CD4-positive, alpha-beta memory T cell (primary cell): ENCODE measurements at places on chromosomes 16 and 17. TPM values are rescaled to one million over a fixed set of nuclear protein-coding genes. Genes with fewer than 3 reads are reported as not detected.

DNA sequence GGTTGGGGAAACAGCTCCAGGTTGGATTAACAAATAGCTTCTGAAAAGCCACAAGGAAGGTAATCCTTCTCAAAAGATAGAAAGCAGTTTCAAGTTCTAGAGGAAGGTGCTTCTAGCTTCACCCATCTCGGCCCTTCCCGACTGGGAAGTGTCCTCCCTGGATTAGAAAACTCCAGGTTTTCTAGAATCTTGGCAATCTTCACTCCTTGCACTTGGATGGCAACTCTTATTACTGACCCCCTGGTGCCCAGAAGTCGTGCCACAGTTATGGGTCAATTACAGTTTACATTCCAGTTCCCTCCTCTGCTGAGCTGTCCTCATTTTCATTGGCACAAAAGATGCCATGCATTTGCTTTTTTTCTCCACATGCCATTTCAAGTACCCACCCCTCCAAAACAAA is 65.6 kb downstream of the SMG6 start:
- no peak for DNase-seq

DNA sequence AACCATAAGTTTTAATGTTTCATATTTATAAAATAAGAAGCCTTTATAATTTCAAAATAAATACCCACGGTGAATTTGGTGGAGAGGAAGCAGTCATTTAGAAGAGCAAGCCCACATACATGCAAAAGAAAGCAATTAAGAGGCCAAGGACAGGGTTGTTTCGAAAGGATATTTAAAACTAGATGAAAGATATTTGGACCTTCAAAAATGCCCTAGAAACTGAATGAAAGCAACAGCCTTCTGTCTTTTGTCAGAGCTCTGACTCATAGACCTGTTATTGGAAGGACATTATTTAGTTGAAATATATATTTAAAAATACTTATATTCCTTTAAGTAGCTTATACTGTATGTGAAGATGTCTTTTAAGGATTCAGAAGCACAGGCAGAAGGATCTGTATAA is 8.6 kb upstream of the METTL9 start:
- no peak for DNase-seq

Gene TBC1D3G
- total RNA-seq = not detected

DNA sequence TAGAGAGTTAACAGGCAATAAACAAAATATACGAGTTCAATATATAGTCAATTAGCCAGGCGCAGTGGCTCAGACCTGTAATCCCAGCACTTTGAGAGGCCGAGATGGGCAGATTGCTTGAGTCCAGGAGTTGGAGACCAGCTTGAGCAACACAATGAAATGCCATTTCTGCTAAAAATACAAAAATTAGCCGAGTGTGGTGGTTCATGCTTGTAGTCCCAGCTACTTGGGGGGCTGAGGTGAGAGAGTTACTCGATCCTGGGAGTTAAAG is 69.8 kb upstream of the TOB1 start:
- DNase-seq = no peak

GRCh38 chr16:629833-630248 is 944 bp upstream of the WFIKKN1 start:
- DNase-seq = no peak

DNA sequence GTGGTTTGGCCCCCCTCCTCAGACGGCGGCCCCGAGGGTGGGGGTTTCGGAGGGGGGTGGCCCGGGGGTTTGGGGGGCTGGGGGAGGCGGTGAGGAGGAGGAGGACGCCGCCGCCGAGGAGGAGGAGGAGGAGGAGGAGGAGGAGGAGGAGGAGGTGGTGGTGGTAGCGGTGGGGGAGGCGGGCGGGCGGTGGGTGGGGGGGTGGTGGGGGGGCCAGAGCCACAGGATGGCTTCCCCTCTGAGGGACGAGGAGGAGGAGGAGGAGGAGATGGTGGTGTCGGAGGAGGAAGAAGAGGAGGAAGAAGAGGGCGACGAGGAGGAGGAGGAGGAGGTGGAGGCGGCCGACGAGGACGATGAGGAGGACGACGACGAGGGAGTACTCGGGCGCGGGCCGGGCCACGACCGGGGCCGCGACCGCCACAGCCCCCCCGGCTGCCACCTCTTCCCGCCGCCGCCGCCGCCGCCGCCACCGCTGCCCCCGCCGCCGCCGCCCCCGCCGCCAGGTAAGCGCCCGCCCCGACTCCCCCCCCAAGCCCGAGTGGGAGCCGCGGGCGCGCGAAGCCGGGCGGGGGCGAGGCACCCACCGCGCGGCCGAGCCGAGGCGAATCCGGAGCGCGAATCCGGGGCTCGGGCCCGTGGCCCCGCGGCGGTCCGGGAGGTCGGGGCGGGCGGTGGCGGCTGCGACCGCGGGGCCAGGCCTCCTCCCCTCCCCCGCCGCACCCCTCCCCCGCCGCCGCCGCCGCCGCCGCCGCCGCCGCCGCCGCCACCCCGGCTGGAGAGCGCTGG is 3.8 kb upstream of the CHD3 start:
- peak; percentile 59 for DNase-seq

DNA sequence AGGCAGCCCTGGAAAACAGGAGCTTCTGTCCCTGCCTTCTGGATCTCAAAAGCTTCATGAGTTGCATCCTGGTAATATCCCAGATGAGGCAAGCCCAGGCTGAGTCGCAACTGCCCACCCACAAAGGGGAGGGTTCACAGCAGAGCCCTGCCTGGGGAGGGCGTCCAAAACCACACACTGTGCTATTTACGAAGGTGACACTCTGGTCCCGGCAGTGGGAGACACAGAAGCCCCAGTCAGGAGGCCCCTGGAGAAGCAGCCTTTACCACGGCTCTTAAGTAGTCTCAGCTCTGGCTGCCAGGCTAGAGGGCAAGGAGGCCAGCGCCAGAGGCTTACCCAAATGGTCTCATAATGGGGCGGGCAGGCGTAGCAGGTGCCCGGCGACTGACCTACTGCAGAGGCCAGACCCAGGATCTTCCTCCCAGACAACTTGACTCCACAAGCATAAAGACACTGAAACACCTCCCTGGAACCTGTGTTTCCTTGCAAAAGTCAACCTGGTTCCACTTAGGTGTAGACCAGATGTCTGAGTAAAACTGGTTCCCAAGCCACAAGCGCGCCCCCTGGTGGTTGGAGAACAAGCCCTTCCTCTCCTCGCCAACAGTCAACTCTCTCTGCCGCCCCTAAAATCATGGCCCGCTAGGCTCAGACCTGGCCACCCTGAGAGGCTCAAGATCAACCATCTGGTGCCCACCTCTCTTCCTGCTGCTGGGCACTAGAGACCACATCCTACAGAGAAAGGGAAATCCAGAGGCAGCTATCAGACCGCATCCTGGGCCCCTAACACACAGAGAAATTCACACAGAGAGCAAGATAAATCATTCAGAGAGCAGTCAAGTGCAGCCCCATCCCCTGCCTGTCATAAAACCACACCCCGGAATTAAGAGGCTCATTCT is 5.2 kb downstream of the AXIN2 start:
- peak; percentile 87 for DNase-seq

DNA sequence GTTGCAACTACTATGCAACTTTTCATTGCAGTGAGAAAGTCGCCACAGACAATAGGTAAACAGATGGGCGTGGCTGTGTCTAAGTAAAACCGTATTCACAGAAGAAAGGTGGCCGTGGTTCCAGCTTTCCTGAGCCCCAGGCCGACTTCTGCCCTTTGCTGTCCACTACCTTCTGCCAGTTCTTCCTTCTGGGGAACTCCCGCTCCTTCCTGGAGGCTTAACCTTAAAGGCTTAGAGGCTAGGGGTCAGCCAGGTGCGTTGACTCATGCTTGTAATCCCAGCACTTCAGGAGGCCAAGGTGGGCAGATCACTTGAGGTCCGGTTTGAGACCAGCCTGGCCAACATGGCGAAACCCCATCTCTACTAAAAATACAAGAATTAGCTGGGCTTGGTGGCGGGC is 2.1 kb upstream of the SEPTIN12 start:
- DNase-seq = no peak

- peak; percentile 53 for DNase-seq
Observed at GRCh38 chr16:29012913-29013553, 28.2 kb downstream of the LAT start.

GRCh38 chr17:68480885-68481284 is 23.6 kb upstream of the WIPI1 start:
- no peak for DNase-seq

GRCh38 chr17:50627782-50628601 is 6.7 kb upstream of the ABCC3 start:
- no peak for DNase-seq

Gene CCL16
- not detected for total RNA-seq

DNA sequence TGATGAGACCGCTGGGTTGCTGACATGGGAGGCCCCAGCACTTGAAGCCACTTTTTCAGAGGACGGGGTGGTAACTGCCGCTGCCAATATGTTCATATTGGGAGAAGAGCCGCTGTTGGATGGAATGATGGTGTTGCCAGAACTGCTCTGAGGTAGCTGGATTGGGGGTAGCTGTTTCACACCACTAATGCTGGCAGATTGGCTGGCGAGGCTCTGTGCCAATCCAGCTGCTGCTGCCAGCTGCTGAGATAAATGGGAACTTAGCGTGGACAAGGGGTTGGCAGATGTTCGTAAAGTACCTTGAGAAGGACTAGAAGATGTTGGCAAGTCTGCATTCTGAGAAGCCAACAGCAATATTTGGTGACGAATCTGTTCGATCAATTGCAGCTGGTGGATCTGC is 10.0 kb downstream of the SALL1 start:
- DNase-seq = no peak

Gene CACNA1G
- total RNA-seq = not detected

DNA sequence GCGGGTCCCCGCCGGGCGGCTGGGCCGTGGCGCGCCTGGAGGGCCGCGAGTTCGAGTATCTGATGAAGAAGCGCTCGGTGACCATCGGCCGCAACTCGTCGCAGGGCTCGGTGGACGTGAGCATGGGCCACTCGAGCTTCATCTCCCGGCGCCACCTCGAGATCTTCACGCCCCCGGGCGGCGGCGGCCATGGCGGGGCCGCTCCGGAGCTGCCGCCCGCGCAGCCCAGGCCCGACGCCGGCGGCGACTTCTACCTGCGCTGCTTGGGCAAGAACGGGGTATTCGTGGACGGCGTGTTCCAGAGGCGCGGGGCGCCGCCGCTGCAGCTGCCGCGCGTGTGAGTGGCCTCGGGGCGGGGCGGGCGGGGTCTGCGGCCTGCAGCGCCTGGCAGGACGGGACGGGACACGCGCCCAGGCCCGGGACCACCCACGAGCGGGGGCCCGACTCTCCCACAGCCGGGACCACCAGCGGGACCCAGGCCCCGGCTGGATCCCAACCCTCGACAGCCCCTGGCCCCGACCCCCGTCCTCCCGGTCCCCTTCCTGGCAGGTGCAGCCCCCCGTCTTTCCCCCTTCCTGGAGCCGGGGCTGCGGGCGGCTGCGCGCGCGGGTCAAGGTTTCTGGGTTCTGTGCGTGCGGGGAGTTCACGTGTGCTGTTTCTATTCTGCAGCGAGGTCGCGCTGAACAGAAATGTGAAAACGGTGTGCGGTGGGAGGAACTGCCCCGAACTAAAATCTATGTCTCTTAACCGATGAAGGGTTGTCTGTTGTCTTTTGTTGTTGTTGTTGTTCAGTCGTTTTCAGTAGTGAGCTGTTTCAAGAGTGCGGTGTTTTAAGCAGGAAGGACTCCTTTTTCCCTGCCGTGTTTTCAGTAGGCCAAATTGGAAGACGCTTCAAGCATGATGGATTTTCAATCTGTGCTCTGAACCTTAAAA is 705 bp downstream of the FOXK2 start:
- peak; percentile 48 for DNase-seq

DNA sequence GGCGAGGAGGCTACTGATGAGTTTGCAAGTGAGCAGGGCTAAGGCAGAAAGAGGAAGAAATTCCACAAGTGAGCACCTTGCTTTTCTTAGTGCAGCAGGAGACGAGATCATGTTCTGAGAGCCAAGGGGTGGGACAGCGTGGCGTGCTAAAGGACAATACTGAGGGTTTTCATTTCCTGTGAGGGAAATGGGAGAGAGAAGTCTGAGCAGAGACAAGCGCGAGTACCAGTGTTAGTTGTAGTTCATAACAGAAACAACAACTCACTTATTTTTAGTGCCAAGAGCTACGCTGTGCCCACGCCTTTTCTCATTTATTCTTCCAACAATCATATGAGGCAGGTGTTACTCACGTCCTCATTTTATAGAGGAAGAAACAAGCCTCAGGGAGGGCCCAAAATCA is 2.3 kb downstream of the SPACA3 start:
- no peak for DNase-seq
